ENCODE measurements at places on chromosomes 12 and 14. TPM values are rescaled to one million over a fixed set of nuclear protein-coding genes. Genes with fewer than 3 reads are reported as not detected.
A peak's percentile ranks its signal among the peaks of the same experiment; 100 is the strongest.

UBR7 gene
- 33.3 TPM for total RNA-seq

GRCh38 chr12:124457287-124458219, 109.9 kb downstream of the NCOR2 start:
- no peaks in the 10 kb centered on the region for H3K27me3 ChIP-seq
- H3K27ac ChIP-seq: peak overlapping the region; percentile 82
- H3K4me3 ChIP-seq: peak overlapping the region; percentile 40
- peaks cover 56% of the 10 kb centered on the region for H3K36me3 ChIP-seq
- peak; percentile 91 for DNase-seq
- H3K4me1 ChIP-seq: peaks cover 54% of the 10 kb centered on the region

GRCh38 chr14:44795725-44796124, 166.0 kb downstream of the KLHL28 start:
- H3K4me3 ChIP-seq: no peak overlapping the region
- no peaks in the 10 kb centered on the region for H3K36me3 ChIP-seq
- DNase-seq: no peak
- H3K27ac ChIP-seq: no peak overlapping the region
- H3K4me1 ChIP-seq: no peaks in the 10 kb centered on the region

- H3K4me1 ChIP-seq: peaks cover 13% of the 10 kb centered on the region
- H3K27me3 ChIP-seq: no peaks in the 10 kb centered on the region
- no peak overlapping the region for H3K27ac ChIP-seq
- no peak overlapping the region for H3K4me3 ChIP-seq
- H3K36me3 ChIP-seq: peaks cover 5% of the 10 kb centered on the region
These were observed 63.6 kb downstream of the TMCC3 start for GRCh38 chr12:94586589-94587259.

GRCh38 chr14:23729720-23730387, 93.7 kb downstream of the DHRS2 start:
- H3K27ac ChIP-seq: no peak overlapping the region
- H3K36me3 ChIP-seq: no peaks in the 10 kb centered on the region
- H3K4me3 ChIP-seq: no peak overlapping the region
- DNase-seq: no peak

CISTR gene
- not detected for total RNA-seq

- H3K27me3 ChIP-seq: peaks cover 17% of the 10 kb centered on the region
- peaks cover 14% of the 10 kb centered on the region for H3K4me1 ChIP-seq
- peak; percentile 18 for DNase-seq
- H3K4me3 ChIP-seq: no peak overlapping the region
These were observed 17.4 kb upstream of the ANKRD33 start for GRCh38 chr12:51870504-51870903.

DNA sequence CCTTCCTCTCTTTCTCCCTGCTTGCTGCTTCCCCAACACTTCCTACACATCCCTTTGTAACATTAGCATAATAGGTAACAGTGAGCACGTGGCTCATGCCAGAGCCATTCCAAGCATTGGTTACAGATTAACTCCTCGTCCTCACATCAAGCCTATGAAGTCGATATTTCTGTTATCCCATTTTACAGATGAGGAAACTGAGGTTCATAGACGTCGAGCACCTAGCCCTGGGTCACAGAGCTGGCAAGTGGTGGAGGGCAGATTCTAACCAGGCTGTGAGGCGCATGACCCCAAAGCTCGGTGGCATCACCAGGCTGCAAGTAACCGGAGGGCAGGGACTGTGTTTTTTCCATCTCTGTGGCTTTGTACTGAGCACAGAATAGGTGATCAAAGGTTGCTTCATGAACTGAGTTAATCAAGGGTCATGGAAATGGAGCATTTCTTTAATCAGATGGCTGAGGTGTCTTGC, 5.7 kb upstream of the SERPINA1 start:
- no peaks in the 10 kb centered on the region for H3K36me3 ChIP-seq
- H3K4me3 ChIP-seq: no peak overlapping the region

COCH gene
- 3.9 TPM for total RNA-seq

POMT2 gene
- 16.4 TPM for total RNA-seq

DNA sequence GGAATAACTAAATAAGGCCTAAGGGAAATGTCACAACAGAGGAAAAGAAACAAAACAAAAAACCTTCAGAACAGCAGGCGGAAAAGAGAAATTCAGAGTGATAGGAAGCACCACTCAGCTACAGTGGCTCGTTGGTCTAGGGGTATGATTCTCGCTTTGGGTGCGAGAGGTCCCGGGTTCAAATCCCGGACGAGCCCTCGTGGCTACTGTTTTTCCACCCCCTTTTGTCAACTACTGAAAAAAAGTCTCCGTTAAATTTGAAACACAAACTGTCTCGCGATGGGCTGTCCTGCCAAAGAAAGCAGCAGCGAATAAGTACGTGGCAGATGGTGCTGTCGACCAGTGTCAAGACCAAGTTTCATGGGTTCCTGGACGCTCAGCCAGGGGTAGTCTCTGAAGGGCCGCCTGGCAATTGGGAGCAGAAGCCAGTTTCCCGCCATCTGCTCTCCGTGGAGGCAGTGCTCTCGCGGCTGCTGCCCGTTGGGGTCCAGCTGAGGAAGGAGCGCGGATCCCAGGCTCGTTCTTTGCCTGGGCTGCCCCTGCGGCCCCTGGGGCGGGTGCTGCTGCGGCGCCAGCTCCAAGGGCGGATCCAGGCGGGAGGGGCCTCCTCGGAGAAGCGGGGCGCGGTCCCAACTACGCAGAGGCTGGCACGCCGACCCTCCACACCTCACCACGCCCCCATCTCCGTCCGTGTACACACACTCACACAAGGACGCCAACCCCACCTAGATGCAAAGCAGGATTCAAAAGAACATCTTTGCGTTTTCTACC, at the start of gene RNASE4:
Gene RNASE4 (plus strand): TSS at position 670 of the 771 bp plus-strand sequence. CDS start 14,812 bp downstream, outside the sequence.
- no peaks in the 10 kb centered on the region for H3K36me3 ChIP-seq
- peak within 1 kb of the TSS; percentile 97 for H3K27ac ChIP-seq
- peak; percentile 94 for DNase-seq
- peaks cover 46% of the 10 kb centered on the region for H3K4me1 ChIP-seq
- H3K27me3 ChIP-seq: no peaks in the 10 kb centered on the region
- H3K4me3 ChIP-seq: peak within 1 kb of the TSS; percentile 71

- peaks cover 9% of the 10 kb centered on the region for H3K4me1 ChIP-seq
- no peak overlapping the region for H3K27ac ChIP-seq
- DNase-seq: no peak
- no peaks in the 10 kb centered on the region for H3K27me3 ChIP-seq
- no peaks in the 10 kb centered on the region for H3K36me3 ChIP-seq
These were observed 75.8 kb upstream of the CEP83 start for GRCh38 chr12:94535510-94535921.

IQSEC3 gene
- not detected for total RNA-seq

DNA sequence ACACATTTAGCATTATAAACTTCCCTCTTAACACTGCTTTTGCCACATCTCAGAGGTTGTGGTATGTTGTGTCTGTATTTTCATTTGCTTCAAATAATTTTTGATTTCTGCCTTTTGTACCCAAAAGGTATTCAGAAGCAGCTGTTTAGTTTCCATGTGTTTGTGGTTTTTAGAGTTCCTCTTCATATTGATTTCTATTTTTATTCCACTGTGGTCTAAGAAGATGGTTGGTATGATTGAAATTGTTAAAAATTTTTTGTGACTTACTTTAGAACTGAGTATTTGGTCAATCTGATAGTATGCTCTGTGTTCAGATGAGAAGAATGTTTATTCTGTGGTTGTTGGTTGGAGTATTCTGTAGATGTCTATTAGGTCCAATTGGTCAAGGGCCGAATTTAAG, 76.4 kb downstream of the IFNG-AS1 start:
- no peak for DNase-seq
- no peak overlapping the region for H3K27ac ChIP-seq
- no peak overlapping the region for H3K4me3 ChIP-seq
- H3K4me1 ChIP-seq: no peaks in the 10 kb centered on the region
- no peaks in the 10 kb centered on the region for H3K36me3 ChIP-seq

- no peak for DNase-seq
- H3K4me1 ChIP-seq: peaks cover 16% of the 10 kb centered on the region
- H3K27me3 ChIP-seq: no peaks in the 10 kb centered on the region
- no peak overlapping the region for H3K4me3 ChIP-seq
These were observed 136.2 kb downstream of the STXBP6 start for GRCh38 chr14:24913746-24914145.

TOX4 gene
- total RNA-seq: 70.1 TPM

- no peaks in the 10 kb centered on the region for H3K27me3 ChIP-seq
- no peak overlapping the region for H3K4me3 ChIP-seq
- no peak overlapping the region for H3K27ac ChIP-seq
- H3K36me3 ChIP-seq: peaks cover 93% of the 10 kb centered on the region
- DNase-seq: no peak
These were observed 28.1 kb downstream of the KLHDC2 start for GRCh38 chr14:49796025-49796424.

C14orf132 gene
- total RNA-seq: 16.2 TPM

- H3K4me1 ChIP-seq: peaks cover 15% of the 10 kb centered on the region
- H3K36me3 ChIP-seq: no peaks in the 10 kb centered on the region
- no peak overlapping the region for H3K27ac ChIP-seq
- DNase-seq: no peak
These were observed 3.6 kb upstream of the SLC7A8 start for GRCh38 chr14:23186913-23187654.

DNA sequence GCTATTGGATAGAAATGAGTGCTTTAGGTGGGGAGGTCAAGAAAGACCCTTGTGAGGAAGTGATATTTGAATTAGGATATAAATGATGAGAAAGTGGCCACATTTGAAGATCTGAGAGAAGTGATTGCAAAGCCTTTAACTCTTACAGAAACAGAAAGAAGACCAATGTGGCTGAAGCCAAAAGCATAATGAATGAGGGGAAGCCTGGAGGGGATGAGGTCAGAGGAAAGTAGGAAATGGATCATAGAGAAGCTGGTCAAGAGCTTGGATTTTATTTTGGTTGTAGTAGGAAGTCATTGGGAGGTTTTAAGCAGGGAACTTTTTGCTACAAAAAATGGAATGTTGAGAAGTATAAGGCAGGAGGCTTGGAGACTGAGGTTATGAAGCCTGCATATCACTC, 3.5 kb upstream of the GYS2 start:
- DNase-seq: no peak
- no peak overlapping the region for H3K4me3 ChIP-seq
- no peak overlapping the region for H3K27ac ChIP-seq
- H3K4me1 ChIP-seq: no peaks in the 10 kb centered on the region
- no peaks in the 10 kb centered on the region for H3K36me3 ChIP-seq
- no peaks in the 10 kb centered on the region for H3K27me3 ChIP-seq

GALC gene
- 19.5 TPM for total RNA-seq

PLBD1 gene
- total RNA-seq: 20.7 TPM

- H3K36me3 ChIP-seq: no peaks in the 10 kb centered on the region
- no peak overlapping the region for H3K27ac ChIP-seq
- H3K27me3 ChIP-seq: no peaks in the 10 kb centered on the region
- H3K4me3 ChIP-seq: no peak overlapping the region
- DNase-seq: no peak
These were observed 47.1 kb downstream of the IGF1 start for GRCh38 chr12:102433304-102433703.

- no peaks in the 10 kb centered on the region for H3K36me3 ChIP-seq
- no peak overlapping the region for H3K27ac ChIP-seq
These were observed 11.2 kb upstream of the DHRS2 start for GRCh38 chr14:23624830-23625404.

FAM90A1 gene
- not detected for total RNA-seq

CCNK gene
- total RNA-seq: 66.3 TPM

GRCh38 chr14:91295276-91295845, 50.9 kb upstream of the GPR68 start:
- H3K27ac ChIP-seq: no peak overlapping the region
- H3K27me3 ChIP-seq: no peaks in the 10 kb centered on the region
- no peaks in the 10 kb centered on the region for H3K4me1 ChIP-seq
- DNase-seq: no peak
- H3K4me3 ChIP-seq: no peak overlapping the region
- peaks cover 26% of the 10 kb centered on the region for H3K36me3 ChIP-seq

PLA2G1B gene
- not detected for total RNA-seq

DNA sequence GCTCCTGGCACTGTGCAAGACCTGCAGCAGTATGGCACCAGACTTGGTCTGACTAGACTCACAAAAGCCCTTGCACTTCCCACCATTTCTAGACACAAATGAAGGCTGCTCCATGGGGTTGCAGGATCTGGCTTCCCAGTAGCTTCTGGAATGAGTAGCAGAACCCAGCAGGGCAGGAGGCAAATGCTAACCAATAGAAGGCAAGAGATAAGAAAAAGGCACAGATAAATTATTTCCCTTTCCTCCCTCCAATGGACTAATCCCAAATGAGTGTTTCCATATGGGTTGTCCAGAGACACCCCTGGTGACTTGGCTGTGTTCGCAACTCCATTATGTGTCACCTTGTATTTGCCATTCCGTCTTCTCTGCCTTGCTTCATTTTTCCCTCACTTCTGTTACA, 49.7 kb downstream of the KIF21A start:
- DNase-seq: no peak
- H3K4me3 ChIP-seq: no peak overlapping the region
- no peaks in the 10 kb centered on the region for H3K36me3 ChIP-seq
- no peaks in the 10 kb centered on the region for H3K4me1 ChIP-seq

TMEM233 gene
- 0.19 TPM for total RNA-seq

CD163L1 gene
- total RNA-seq: 0.32 TPM

HOXC12 gene
- 3.9 TPM for total RNA-seq

- no peak overlapping the region for H3K4me3 ChIP-seq
- no peaks in the 10 kb centered on the region for H3K27me3 ChIP-seq
- H3K27ac ChIP-seq: no peak overlapping the region
- no peaks in the 10 kb centered on the region for H3K36me3 ChIP-seq
- no peak for DNase-seq
- H3K4me1 ChIP-seq: no peaks in the 10 kb centered on the region
These were observed 209.7 kb downstream of the BCAT1 start for GRCh38 chr12:24739106-24739779.

DNA sequence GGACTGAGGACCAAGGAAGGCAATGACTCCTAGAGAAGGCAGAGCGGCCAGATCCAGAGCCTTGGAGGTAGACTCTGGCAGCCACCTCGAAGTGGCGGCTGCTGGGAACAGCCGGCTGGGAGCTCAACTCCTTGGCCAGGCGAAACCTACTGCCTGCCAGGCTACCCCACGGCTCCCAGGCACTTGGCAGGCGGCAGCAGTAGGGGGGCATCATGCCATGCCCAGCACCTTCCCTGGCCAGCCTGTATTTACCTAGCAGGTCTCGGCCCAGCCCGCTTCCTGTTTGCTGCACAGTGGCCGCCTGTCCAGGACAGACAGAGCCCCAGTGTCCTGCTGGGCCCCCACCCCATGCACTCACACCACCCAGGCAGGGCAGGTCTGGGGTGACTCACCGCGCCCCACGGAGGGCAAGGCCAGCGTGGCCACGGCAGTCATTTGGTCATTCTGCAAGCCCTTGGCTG, 10.2 kb downstream of the TRPV4 start:
- H3K27ac ChIP-seq: peak overlapping the region; percentile 7
- no peaks in the 10 kb centered on the region for H3K36me3 ChIP-seq
- peaks cover 52% of the 10 kb centered on the region for H3K4me1 ChIP-seq
- no peaks in the 10 kb centered on the region for H3K27me3 ChIP-seq

- no peak overlapping the region for H3K4me3 ChIP-seq
- H3K27ac ChIP-seq: no peak overlapping the region
- H3K27me3 ChIP-seq: no peaks in the 10 kb centered on the region
These were observed 8.1 kb upstream of the CMAS start for GRCh38 chr12:22037947-22038346.

- no peaks in the 10 kb centered on the region for H3K36me3 ChIP-seq
- H3K27me3 ChIP-seq: no peaks in the 10 kb centered on the region
- no peak for DNase-seq
- H3K4me1 ChIP-seq: no peaks in the 10 kb centered on the region
These were observed 69.9 kb downstream of the TBK1 start for GRCh38 chr12:64521833-64522232.

FGF23 gene
- not detected for total RNA-seq

- no peaks in the 10 kb centered on the region for H3K4me1 ChIP-seq
- no peaks in the 10 kb centered on the region for H3K36me3 ChIP-seq
- no peak overlapping the region for H3K4me3 ChIP-seq
- H3K27me3 ChIP-seq: no peaks in the 10 kb centered on the region
- H3K27ac ChIP-seq: no peak overlapping the region
These were observed 88.4 kb upstream of the DCD start for GRCh38 chr12:54736549-54736948.

- no peak for DNase-seq
- no peaks in the 10 kb centered on the region for H3K27me3 ChIP-seq
- H3K27ac ChIP-seq: no peak overlapping the region
These were observed 10.9 kb downstream of the TCHP start for GRCh38 chr12:109910969-109911348.
